Left renal cortex interstitium (tissue), 4 donors: ENCODE measurements at places on chromosomes 3 and 15. TPM values are rescaled to one million over a fixed set of nuclear protein-coding genes. Genes with fewer than 3 reads are reported as not detected.

GRCh38 chr15:32908135-32908801 is 190.5 kb downstream of the GREM1 start:
- no peak for DNase-seq

DNA sequence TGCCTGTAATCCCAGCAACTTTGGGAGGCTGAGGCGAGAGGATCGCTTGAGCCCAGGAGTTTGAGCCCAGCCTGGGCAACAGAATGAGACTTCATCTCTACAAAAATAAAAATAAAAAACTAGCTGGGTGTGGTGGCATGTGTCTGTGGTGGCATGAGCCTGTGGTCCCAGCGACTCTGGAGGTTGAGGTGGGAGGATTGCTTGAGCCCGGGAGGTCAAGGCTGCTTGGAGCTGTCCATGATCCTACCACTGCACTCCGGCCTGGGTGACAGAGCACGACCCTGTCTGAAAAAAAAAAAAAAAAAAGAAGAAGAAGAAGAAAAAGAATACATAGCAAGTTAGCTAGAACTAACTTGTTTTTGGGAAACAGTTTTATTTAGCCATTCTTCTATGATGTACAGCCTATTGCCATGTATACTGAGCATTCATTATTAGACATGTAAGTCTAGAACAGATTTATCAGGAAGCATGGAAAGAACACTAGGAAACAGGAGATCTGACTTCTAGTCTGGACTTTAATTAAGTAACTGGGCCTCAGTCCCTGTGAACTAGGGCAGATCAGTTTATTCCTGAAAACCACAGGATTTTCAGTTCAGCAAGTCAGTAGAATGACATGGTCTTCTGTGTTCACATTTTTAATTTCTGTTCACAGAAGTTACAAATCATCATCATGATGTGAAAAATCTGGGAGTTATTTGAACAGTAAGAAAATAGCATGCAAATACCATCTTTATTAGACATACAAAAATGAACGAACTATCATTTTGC is 65.5 kb downstream of the KAT2B start:
- DNase-seq = no peak

DNA sequence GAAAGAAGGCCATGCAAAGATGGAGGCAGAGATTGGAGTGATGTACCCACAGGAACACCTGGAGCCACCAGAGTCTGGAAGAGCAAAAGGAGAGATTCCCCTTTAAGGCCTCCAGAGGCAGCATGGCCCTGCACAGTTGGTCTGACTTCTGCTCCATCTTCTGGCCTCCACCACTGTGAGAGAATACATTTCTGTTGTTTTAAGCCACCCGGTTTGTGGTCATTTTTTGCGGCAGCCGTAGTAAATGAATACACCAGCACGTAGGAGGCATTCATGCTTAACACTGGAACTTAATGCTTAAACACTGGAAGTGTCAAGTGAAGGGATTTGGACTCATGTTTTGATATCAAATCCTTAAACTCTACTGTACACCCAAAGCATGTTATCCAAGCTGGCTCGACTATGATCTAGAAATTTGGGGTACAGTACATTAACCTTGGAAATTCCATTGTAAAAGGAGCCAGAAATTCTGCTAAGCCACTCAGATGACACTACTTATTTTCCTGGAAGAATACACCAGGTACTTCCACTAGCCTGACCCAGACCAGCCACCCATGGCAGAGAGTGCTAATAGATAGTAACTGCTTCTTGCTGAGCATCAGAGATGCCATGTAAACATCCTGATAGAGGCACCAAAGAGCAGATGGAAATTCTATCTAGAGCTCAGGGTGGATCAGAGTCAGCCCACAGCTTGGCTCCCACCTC is 190.9 kb downstream of the ADAMTS9 start:
- no peak for DNase-seq

DNA sequence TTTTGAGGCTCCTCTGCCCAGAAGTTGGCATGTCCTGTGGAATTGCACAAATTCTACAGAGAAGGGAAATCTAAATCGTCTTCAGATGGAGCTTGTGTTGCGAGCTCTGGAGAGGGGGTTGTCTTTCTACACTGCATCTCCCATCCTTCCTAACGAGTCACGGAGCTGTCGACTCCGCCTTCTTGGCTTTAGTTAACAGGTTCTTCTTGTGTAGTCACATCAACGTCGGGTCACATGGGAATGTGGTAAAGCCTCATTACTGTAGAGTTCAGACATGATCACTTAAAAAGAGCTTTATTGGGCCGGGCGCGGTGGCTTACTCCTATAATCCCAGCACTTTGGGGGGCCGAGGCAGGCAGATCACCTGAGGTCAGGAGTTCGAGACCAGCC is 60.0 kb downstream of the DNASE1L3 start:
- no peak for DNase-seq

GRCh38 chr3:113261063-113261625 is 49.8 kb downstream of the BOC start:
- DNase-seq = no peak

GRCh38 chr15:31100738-31101137 is 787 bp downstream of the TRPM1 start:
- no peak for DNase-seq

Gene STXBP5L
- 0.17 TPM for polyA plus RNA-seq

Gene CIDEC
- polyA plus RNA-seq = not detected

DNA sequence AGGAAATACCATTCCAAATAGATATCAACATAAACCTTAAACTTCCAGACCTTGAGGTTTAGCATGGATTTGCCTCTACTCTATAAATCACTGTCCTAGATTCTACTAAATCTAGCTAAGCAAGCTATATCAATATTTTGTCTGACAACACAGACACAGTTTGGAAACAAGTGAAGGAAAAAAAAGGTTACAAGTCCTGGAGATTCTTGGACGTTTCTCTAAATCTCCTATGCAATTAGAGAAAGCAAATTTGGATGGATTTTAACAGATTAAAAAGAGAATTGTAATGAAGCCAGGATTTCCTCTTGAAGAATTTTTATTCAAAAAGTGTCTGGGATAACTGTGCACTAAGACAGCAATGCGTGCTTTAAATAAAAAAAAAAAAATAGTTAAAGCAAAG is 441.1 kb upstream of the DPH6 start:
- no peak for DNase-seq

DNA sequence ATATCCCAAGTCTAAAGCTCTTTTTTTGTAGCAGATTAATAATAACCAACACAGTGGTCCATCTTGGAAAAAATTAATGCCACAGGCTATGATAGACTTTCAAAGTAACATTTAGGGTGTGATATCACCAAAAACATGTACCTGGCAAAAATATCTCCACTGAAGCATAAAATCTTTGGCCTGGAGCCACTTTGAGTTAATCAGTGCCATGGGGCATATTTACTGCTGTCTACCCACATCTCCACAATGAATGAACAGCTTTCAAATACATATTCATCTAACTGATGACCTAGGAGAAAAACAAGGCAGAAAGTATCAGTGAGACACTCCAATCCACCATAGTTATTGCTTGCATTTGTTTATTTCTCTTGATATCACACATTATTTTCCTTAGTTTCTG is 296.0 kb upstream of the MDFIC2 start:
- DNase-seq = no peak

Gene FRMD5
- polyA plus RNA-seq = 1.1 TPM

Gene HCLS1
- 5.5 TPM for polyA plus RNA-seq

DNA sequence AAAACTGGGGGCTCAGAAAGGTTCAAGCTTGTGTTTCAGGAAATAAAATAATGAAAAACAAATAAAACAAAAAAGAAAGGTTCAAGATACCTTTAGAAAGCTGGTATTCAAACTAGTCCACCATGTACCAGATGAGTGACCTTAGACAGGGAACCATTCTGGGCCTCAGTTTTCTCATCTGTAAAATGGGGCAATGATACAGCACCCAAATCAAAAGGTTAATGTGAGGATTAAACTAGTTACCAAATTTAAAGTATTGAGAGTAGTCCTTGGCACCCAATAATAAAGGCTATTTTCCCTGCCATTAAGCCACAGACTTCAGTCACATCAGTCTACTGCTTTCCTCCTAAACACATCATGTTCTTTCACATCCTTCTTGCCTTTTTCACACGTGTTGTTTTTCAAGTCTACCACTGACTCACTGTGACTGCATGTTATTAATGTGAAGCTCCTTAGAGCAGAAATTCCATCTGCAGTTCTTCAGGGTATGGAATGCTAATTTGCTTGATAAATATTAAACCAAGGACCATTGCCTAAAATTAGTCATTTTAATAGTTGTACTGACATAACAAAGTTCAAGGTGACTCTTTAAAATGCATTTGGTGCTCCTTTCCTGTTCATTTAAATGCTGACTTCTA is 19.9 kb downstream of the TAMM41 start:
- DNase-seq = no peak

GRCh38 chr3:46059432-46059831 is 32.1 kb upstream of the XCR1 start:
- no peak for DNase-seq

DNA sequence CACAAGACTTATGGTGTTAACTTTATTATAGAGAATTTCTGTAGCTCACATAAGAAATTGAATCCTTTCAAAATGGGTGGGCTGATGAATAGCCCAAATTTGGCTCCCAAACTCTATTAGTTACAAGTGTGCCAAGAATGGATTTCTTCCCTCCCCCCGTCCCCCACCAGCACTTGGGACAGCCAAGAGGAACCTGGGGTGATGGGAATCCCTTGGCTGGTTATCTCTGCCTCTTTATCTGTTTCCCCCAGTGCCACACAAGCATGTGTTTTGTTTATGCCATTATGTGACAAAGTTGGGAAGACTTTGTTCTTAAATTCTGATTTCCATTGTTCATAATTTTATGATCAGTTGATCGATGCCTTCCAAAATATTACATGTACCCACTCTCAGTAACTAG is 28.3 kb downstream of the CMSS1 start:
- no peak for DNase-seq

Gene NR2C2
- polyA plus RNA-seq = 63.5 TPM

DNA sequence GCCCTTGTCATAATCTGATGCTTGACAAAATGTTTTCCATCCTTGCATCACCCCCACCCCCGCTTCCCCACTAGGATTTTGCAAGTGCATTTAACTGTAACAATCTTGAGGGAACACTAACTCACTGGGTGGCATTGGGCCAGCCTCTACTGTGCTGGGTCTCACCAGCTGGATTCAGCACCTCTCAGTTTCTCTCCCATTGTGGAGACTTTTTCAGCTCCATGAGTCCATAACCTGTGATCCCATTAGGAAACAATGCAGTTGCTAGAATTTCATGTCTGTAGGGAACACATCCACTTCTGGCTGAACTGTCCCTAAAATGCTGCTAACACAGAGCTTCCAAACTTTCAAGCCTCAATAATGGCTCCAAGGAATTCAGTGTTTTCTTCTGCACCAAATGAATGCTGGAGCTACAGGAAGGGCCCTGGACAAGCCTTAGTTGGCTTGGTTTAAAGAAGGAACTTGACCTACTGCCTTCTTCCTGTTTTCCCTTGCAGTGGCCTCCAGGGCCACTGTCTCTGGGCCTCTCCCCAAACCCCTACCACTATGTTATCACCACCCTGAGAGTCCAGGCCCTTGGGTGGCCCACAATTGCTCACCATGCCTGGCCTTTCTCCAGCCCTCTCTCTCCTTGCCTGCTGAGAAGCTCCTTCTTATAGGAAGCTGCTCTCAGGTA is 15.6 kb downstream of the CYP19A1 start:
- DNase-seq = no peak

DNA sequence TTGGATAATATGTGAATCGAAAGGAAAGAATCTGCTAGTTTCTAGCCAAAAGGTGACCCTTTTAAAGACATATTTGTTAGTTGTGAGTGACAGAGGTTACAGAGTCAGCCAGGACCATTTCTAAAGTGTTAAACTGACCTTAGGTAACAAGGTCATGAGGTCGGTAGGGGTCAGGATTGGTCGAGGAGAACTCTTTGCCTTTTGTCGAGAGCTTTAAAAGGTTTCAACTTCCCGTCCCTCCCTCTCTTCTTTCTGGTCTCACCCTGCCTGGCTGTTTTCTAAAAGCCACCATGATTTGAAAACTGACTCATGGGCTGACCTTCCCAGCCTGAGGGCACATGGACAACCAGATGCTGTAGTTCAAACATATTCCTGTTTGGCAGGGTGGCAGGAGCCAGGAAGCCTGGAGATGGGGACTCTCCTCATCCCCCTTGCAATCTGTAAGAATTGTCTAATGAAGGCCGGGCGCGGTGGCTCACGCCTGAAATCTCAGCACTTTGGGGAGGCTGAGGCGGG is 25.8 kb upstream of the PRTG start:
- DNase-seq = no peak

DNA sequence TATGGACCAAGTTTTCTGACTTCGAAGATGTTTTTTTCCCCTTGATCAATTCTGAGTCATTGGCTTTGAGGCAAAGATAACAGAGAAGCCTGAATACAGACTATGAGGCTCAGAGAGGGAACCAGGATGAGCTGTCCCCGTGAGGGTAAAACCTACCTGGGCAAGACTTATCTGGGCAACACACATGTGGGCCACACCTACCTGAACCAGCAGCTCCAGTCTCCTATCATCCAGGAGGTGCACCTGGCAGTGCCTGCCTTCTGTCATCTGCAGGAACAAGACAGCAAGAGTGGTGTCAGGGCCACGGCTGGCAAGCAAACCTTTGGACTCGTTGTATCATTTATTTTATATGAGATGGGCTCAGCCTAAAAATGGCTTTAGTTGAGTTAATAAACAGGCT is 72.6 kb downstream of the FRMD4B start:
- no peak for DNase-seq

DNA sequence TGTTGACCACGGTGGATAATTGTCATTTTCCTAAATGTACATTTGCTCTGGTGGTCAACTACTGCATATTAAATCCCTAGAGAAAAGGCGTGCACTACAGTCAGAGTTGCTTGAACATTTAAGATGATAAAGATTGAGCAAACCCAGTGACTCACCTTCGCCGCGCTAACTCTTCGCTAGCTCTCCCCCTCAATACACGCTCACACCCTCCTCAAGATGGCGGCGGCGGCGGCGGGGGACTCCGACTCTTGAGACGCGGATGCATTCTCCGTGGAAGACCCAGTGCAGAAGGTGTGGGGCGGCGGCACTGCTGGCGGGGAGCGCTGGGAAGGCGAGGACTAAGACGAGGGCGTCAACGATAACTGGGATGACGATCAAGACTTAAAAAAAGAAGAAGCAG is 79.8 kb upstream of the PFN2 start:
- DNase-seq = no peak

DNA sequence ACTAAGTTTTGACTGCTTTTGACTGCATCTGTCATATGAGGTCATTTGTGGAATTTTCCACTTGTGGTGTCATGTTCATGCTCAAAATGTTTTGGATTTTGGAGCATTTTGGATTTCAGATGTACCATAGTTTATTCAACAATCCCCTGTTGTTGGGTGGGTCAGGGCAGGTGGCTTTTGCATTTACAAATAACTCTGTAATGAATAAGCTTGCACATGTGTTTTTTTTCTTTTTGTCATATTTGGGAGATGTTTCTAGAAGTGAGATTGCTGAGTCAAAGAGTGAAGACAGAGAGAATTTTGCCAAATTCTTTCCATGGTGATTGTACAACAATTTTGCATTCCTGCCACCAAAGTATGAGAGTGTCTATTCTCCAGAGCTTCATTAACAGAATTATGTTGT is 62.4 kb upstream of the ADPGK start:
- no peak for DNase-seq

GRCh38 chr3:72798552-72799195 is 49.6 kb downstream of the SHQ1 start:
- no peak for DNase-seq

Gene CRABP1
- 73.0 TPM for polyA plus RNA-seq

Gene RLBP1
- not detected for polyA plus RNA-seq
